IMR-90 (cell line): ENCODE measurements at places on chromosomes 3 and 15. TPM values are rescaled to one million over a fixed set of nuclear protein-coding genes. Genes with fewer than 3 reads are reported as not detected.

Gene PP2D1
- not detected in 2 replicates for total RNA-seq

GRCh38 chr15:40310001-40310959, 2.5 kb upstream of the PLCB2 start:
- DNase-seq, result peak; percentile 33

Gene MYL3
- total RNA-seq, result not detected in 2 replicates

Gene ANKUB1
- total RNA-seq, result not detected in 2 replicates

Gene COL6A5
- total RNA-seq, result not detected in 2 replicates

Gene DUOXA1
- total RNA-seq, result not detected in 2 replicates

Gene CAMK2N2
- total RNA-seq, result not detected in 2 replicates

Gene A4GNT
- total RNA-seq, result not detected in 2 replicates

DNA sequence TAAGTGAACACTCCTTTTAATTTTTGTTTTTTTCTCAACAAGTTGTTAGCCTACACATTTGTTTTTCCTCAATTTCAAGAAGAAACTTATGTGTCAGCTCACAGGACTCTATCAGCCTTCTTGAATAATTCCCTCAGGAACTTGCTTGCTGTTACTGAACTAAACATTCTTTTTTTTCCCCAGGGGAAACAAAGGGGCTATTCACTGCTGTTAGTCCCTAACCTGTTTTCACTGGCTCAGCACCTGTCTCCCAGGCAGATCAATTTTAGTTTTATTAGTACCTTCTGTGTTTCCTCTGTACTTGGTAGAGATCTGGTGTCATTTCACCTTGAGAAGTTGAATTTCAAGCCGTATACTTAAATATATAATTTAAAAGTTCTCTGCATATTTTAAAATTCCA, 644.6 kb downstream of the CADM2 start:
- DNase-seq, result no peak

DNA sequence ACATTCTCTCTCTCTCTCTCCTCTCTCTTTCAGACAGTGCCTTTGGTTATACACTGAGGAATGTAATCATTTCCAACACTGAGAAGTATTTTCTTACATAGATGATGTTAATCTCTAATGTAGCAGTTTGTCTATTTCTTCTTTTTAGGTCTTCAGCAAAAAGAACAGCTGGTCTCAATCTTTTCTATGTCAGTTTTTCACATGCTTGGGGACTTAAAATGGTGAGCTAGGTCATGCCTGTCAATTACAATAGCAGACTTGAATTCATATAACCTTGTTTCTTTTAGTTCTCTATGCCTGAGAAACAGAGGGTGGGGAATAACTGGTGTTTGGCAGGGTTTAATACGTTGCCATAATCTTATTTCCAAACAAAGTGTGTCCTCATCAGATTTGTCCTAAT, 786.2 kb downstream of the SQOR start:
- no peak for DNase-seq

Gene SAMMSON
- not detected in 2 replicates for total RNA-seq

GRCh38 chr3:46924921-46925584, 47.5 kb downstream of the PTH1R start:
- no peak for DNase-seq

Gene LNP1
- 2.2 and 4.4 TPM in 2 replicates for total RNA-seq

DNA sequence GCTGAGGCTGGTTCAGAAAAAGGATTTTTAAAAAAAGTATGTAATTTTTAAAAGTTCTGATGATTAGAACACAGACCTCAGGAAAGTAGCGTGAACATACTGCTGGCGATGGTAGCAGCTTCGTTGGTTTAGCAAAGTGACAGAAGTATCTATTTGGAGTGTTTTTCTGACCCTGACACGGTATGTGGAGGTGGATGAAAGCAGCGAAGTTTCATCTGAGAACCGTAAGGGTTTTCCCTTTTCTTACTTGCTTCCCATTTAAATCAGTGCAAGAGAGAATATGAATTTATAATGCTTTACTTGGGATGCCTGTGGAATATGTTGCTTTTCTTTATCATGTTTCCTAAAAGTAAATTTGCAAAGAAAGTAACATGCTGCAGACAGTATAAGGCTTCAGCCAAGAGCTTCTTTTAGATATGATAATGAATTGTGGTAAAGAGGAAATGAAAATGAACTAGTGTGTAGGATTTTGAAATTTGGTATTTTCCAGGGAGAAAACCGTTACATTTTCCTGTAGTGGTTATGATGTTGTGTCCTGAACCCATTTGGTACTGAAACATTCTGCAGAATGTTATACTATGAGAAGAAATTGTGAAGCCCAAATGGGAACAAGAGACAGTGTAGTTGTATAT, 3.9 kb downstream of the CHST2 start:
- no peak for DNase-seq

GRCh38 chr3:46629551-46630517, 17.5 kb downstream of the FAM240A start:
- peak; percentile 76 for DNase-seq

Gene MYEF2
- 4.5 and 7.5 TPM in 2 replicates for total RNA-seq

Gene SOX2
- not detected in 2 replicates for total RNA-seq

Gene ACTC1
- total RNA-seq, result 0.83 and 1.1 TPM in 2 replicates

Gene EFCAB12
- under 0.01 TPM in 2 replicates for total RNA-seq

DNA sequence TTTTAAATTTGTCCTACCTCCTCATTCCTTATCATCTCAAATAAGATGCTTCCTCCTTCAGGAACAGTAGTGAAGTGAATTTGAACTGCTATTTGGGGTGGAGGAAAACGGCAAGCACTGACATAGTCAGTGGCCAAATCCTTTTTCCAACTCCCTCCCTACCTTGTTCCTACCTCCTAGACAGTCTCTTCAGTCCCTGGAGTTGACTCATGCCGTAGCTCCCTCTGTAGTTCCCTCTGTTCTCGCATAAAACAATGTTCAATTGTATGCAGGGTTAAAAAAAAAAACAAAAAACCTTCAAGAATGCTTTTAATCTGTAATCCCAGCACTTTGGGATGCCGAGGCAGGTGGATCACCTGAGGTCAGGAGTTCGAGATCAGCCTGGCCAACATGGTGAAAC, 1.4 kb downstream of the UBR1 start:
- DNase-seq, result peak; percentile 9
